ENCODE measurements at places on chromosomes 13 and 19. TPM values are rescaled to one million over a fixed set of nuclear protein-coding genes. Genes with fewer than 3 reads are reported as not detected.

GRCh38 chr13:32254416-32254815, 60.7 kb downstream of the ZAR1L start:
- DNase-seq = no peak

GRCh38 chr13:79194272-79194671, 211.8 kb downstream of the RBM26 start:
- no peak for DNase-seq

GRCh38 chr13:45811891-45812694, 39.5 kb downstream of the SIAH3 start:
- DNase-seq = no peak

- DNase-seq = no peak
Measured at GRCh38 chr13:44292545-44292944, 81.1 kb upstream of the SERP2 start.

GRCh38 chr13:82294226-82294625, 1588.0 kb downstream of the SLITRK1 start:
- DNase-seq = no peak

DNA sequence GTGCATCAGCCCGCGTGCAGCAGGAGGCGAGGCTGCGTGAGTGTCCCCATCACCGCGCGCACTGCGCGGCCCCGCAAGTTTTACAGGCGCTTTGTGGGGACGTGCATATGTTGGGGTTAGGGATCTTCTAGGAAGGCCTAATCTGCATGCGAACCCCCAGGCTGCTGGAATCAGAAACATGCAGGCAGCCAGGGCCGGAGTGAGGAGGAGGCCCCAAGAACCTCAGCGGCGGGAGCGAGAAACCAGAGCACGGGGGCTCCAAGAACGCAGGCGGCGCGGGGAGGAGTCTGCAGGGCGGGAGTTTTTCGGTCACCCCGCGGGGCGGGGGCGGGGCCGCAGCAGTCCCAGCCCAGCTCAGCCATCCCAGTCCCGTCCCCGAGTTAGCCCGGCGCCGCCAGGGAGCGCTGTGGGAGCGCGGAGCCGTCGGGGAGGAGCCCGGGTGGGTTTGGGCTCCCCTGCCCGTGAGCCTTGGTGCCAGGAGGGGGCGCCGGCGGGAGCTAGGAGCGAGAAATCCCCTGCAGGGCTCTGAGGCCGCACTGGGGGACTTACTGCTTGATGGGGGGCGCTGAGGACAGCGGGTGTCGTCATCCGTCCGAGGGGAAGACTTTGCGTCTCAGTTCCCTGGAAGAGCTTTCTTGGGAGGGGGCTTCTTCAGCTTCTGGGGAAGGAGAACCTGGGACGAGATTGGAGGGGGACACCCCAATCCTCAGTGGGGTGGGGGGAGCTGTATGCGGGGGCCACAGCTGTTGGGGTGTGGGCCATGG, 933 bp upstream of the NRTN start:
- DNase-seq = no peak

GRCh38 chr19:15324791-15325519, 7.4 kb downstream of the BRD4 start:
- no peak for DNase-seq

DNA sequence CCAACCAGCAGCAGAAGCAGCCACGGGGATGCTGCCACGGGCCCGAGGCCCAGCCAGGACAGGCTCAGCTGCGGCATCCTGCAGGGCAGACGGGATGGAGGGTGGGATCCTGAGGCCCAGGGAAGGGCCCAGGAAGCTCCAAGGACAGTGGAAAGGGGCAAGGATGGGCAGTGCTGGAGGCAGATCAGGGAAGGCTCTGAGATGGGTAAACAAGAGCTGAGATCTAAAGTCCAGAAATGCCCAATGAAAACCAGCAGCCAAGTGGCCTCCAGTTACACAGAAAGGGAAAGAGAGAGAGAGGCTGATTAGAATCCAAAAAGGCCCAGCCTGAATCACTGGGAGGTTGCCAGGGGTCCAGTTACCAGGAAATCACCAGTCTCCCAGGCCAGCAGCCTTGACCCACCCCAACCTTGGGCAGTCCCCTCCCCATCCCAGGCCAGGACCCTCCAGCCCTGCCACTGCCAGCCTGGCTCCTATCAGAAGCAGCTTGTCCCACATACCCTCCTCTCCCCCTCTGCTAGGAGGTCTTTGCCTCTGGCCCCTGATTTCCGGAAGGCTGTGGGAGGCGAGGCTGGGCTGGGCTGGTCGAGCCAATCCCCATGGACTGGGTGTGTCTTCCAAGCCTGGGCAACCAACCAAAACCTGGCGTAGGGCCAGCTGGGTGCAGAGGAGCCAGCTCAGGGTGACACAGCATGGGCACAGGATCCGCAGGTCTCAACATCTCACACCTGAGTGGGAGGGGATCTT, at the start of gene CYP4F11:
TSS of gene CYP4F11 (minus strand) at position 198 of the 747 bp plus-strand sequence. CDS start at position 77, 121 bp downstream.
- peak; percentile 30 for DNase-seq

DNA sequence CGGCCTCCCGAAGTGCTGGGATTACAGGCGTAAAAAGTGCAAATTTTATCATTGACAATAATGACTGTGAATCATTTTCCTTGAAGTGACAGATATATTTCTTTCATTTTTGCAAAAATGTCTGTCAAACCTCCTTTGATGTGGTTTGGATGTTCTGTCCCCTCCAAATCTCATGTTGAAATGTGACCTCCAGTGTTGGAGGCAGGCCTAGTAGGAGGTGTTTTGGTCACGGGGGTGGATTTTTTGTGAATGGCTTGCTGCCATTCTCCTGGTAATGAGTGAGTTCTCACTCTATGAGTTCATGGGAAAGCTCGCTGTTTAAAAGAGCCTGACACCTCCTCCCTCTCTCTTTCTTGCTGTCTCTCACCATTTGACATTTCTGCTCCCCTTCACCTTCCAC, 5.5 kb upstream of the SLC1A6 start:
- no peak for DNase-seq

- no peak for DNase-seq
Measured at GRCh38 chr19:14063105-14063504, 1.2 kb upstream of the PALM3 start.

GRCh38 chr13:33937373-33938098, 119.6 kb downstream of the RFC3 start:
- no peak for DNase-seq

- no peak for DNase-seq
Measured at GRCh38 chr19:10343495-10343894, 4.1 kb upstream of the ICAM3 start.

DNA sequence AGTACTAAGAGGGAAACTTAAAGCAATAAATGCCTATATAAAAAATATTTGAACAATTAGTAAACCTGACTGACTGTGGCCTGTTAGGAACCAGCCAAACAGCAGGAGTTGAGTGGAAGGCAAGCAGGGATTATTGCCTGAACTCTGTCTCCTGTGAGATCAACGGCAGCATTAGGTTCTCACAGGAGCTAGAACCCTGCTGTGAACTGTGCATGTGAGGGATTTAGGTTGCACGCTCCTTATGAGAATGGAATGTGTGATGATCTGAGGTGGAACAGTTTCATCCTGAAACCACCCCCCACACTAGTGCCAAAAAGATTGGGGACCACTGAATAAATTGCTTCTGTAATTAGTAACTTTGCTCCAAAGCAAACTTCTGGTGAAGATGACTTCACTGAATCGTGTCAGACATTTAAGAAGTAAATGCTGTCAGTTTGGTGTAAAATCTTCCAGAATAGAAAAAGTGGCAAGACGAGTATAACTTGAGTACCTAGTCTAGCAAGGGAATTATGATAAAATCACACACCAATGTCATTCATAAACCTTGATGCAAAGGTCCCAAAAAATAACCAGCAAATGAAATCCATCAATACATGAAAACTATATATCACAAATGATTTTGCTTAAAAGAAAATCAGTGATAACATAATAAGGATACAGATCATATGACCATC, 53.8 kb downstream of the SLC6A16 start:
- DNase-seq = no peak

GRCh38 chr13:46795321-46795720, 1.6 kb downstream of the ESD start:
- no peak for DNase-seq

DNA sequence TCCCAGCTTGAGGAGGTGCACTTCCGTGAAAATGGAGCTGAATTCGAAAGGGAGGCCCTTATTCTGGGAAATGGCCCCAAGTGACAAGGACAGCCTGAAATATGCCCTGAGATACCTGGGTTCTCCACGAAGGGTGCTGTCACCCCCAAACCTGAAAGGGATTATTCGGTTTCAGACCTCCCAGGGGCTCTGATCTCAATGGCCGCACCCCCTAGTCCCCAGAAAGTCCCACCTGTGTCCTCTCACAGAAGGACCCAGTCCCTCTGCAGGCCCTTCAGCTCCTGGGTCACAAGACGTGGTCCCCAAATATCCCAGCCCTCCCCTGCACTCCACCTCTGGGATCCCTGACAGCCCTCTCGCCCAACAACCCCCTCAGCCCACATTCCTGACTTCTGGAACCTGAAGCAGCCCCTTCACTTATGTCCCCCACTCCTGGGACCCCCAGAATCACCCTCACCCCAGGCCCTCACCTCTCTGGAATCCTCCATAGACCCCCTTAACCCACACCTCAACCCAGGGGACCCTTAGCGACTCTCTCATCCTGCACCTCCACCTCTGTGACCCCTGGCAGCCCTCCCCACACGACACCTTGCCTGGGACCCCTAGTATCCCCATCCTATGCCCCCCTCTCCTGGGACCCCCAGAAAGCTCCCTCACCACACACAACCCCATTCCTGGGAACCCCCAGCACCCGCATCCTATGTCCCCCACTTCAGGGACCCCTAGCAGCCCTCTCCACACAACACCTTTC, 606 bp downstream of the SYNGR4 start:
- DNase-seq = no peak

DNA sequence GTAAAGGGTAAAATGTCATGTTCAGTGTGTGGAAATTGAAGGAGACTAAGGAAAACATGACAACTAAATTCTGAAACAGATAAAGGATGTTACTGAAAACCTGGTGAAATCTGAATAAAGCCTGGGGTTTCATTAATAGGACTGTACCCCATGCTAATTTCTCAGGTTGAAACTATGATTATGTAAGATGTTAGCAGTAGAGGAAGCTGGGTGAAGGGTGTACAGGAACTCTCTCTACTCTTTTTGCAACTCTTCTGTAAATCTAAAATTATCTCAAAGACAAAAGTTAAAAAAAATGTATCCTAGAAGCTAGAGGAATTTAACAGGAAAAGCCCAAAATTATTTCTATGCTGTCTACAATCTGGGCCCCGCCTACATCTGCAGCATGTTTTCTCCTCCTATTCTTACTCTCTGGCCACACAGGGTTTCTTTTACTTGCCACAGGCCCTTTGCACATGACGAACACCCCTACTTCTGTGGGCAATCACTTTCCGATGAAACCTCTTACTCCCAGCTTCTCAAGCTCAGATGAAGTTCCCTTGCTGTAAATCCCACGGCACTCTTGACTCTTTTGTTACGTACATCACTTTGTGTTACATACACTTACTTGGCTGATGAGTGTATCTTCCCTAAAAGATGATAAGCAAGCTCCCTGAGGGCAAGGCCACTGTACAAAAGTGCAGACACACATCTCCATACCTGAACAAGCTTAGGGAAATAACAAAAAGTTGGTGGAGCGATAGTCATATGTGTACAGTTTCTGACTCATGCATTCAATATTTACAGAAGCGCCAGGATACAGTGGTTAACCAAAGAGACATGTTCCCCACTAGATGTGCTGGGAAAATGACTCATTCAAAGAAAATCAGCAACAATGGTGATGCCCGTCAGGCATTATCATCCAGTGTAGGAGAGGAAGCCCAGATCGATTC, 32.6 kb downstream of the RUBCNL start:
- DNase-seq = peak; percentile 90

- no peak for DNase-seq
Measured at GRCh38 chr13:111650626-111651025, 330.2 kb downstream of the TEX29 start.

DNA sequence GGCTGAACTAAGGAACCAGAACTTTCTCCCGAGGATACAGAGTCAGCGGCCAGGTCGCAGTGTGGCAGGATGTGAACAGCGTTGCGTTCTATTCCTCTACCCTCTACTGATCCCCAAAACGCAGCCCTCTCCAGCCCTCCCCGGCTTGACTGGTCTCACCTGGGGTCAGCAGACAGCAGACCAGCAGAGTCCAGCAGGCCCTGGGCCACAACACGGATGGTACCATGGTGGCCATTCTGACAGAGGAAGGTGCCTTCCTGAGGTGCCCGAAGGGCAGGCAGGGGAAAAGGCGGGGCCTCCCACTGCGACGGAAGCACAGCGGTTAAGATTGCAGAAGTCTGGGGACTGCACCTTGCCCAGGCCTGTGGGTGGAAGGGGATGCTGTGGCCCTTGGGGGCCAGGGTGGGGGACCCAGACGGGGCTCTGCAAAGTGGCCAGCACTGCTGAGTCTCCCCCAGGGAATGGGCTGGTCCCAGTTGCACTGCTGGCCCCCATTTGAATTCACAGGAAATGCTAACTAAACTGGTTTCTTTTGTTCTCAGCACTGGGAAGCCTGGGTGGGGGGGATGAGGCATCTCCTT, at the start of gene ICAM3:
TSS of gene ICAM3 (minus strand) at position 245 of the 581 bp plus-strand sequence. CDS start at position 235, 10 bp downstream.
- DNase-seq = no peak

DNA sequence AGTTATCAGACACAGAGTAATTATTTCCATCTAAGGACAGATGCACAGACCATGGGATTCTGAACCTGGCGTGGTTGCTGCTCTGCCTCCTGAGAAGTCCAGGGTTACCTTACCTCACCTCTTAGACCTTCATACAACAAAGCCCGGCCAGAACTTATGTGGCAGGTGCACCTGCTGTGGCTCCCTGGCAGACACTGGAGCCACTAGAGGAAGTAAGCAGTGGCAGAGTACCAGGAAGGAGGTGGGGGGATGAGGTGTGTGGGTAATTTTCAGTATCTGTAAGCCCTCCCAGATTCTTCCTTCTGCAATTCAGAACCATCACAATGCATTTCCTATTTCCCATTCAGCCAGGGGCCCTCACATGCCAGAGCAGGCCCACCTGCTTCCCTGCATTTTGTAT, 106.1 kb upstream of the DOCK9 start:
- no peak for DNase-seq

- DNase-seq = no peak
Measured at GRCh38 chr19:32976223-32976805, 4.3 kb downstream of the FAAP24 start.

DNA sequence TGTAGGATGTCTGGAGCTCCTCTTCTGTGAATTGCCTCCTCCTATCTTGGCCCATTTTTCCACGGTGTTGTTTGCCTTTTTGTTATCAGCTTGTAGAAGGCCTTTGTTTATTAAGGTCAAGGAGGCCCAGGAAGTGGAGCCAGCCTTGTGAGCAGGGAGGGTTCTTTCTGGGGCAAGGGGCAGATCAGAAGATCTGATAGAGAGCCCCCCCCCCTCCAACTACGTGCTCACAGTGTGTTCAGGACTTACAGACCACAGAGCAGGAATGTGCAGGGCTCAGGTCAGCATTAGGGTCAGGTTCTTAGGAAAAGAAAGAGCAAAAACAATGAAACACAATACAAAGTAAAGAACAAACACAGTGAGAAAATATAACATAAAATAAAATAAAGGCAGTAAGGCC, 59.4 kb downstream of the CCNE1 start:
- no peak for DNase-seq

Gene KCNRG
- 0.14 TPM for total RNA-seq

Gene LRRC4B
- 0.07 TPM for total RNA-seq

Gene CSNK1A1L
- total RNA-seq = not detected

Gene PDCD5
- total RNA-seq = 315 TPM

Gene F2RL3
- total RNA-seq = not detected

Gene MAST1
- total RNA-seq = 1.5 TPM

Gene GZMM
- total RNA-seq = not detected

Gene PEG3
- 9.5 TPM for total RNA-seq

Gene HIPK4
- not detected for total RNA-seq

Gene ZNF587
- 16.6 TPM for total RNA-seq

Gene TMEM161A
- total RNA-seq = 32.6 TPM
